ENCODE measurements at places on chromosomes 6 and 20. TPM values are rescaled to one million over a fixed set of nuclear protein-coding genes. Genes with fewer than 3 reads are reported as not detected.

GRCh38 chr6:44266347-44266746 is 996 bp upstream of the NFKBIE start:
- DNase-seq = no peak

DNA sequence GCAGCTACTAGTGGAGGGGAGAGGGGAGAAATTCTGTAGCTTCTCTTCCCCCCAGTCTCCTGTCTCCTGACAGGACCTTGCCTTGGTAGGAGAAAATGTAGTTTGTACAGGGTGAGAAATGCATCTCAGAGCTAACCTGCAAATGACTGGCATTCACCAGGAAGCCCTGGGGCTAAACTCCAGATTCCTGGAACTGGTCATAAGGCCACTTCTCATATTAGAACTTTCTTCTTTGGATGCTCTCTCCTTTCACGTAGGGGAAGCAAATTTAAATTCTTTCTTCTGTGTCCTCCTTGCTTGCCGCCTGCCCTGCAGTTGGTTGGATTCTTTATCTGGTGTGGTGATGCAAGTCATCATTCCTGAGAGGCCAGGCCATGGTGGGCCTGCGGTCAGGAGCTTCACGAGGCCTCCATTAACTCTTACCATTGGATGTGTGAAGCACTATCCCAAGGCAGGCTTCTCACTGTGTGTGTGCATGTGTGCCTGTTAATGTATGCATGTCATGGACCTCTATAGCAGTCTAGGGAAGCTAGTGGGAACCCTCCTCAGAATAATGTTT is 182.0 kb downstream of the PHF3 start:
- no peak for DNase-seq

- DNase-seq = no peak
These were observed 111.6 kb downstream of the TINAG start for GRCh38 chr6:54419885-54420284.

GRCh38 chr20:36150847-36151539 is 3.5 kb upstream of the EPB41L1 start:
- no peak for DNase-seq

Gene SMOC2
- total RNA-seq = 0.23 TPM

- no peak for DNase-seq
These were observed 231.0 kb downstream of the SOD2 start for GRCh38 chr6:159461998-159462397.

Gene USP49
- 1.8 TPM for total RNA-seq

GRCh38 chr6:170007468-170008293 is 256.3 kb downstream of the ERMARD start:
- DNase-seq = no peak

GRCh38 chr6:128421788-128422187 is 98.6 kb downstream of the PTPRK start:
- no peak for DNase-seq

DNA sequence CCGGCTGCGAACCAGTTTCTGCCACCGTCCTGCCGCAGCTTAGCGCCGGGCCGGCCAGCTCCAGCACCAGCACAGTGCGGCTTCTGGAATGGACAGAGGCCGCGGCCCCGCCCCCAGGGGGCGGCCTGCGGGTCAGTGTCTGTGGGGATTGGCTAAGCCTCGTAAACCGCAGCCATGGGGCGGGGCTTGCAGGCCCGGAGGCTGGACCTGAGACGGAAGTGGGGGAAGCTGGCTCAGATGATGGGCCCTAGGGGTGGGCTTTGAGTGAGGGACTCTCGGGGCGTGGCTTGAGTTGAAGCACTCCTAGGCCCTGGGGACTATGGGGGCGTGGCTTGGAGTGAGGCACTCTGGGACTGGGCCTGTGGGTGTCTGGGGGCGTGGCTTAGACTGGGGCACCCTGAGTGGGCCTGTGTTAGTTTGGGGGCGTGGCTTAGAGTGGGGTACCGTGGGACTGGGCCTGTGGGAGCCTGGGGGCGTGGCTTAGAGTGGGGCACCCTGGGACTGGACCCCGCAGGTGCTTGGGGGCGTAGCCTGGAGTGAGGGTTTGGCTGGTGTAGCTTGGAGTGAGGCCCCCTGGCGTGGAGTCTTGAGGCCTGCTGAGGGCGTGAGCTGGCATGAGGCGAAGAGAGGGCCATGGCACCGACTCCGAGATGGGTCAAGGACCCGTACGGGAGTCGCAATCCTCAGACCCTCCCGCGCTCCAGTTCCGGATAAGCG is 6.6 kb downstream of the L3MBTL1 start:
- peak; percentile 95 for DNase-seq

GRCh38 chr6:139161169-139161568 is 26.3 kb downstream of the HECA start:
- no peak for DNase-seq

GRCh38 chr20:50579511-50579910 is 69.3 kb downstream of the PTPN1 start:
- DNase-seq = no peak

DNA sequence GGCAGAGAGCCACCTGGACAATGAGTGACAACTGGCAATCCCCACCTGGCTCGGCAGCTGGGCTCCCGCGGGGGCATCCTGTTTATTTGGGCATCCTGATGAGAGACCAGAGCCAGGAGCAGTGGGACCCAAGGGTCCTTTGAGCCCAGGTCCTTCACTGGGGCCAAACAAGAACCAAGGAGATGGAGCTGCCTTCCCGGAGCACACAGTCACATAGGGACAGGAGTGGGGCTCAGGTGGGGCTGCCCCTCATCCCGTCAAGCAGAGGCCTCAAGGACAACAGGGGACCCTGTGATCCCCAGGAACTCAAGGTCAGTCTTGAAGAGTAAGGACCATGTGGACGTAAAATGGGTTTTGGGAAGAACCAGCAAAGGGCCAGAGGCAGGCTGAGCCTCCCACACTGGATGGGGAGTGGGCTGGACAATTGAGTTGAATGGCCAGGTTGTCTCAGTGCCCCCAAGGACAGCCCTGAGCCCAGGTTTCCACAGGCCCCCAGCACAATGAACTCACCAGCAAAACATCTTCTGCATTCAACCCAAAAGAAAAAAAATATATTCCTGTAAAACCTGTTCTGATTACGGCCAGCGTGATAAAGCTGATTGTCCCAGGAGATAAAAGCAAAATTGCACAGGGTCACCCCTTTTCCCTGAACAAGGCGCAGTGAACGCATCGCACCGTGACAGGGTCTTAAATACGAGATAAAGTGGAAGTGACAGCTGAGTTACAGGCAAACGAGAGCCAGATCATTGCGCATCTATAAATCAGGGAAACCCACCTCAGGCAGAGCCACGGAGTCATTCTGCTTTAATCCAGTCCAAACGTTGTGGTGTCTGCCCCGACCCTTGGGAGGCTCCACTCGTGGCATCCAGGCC is 86.2 kb downstream of the ANKRD60 start:
- DNase-seq = peak; percentile 14

Gene TSPO2
- 64.9 TPM for total RNA-seq

Gene PHACTR3
- total RNA-seq = 0.42 TPM

Gene PXDC1
- total RNA-seq = 86.4 TPM

- DNase-seq = no peak
These were observed 9.2 kb upstream of the PRSS16 start for GRCh38 chr6:27238010-27238983.

- DNase-seq = no peak
These were observed 104.2 kb upstream of the DST start for GRCh38 chr6:56746767-56747504.

GRCh38 chr20:20793591-20793990 is 81.1 kb upstream of the RALGAPA2 start:
- DNase-seq = no peak

Gene KCNQ5
- total RNA-seq = 1.1 TPM

GRCh38 chr20:43507150-43508080 is at the start of gene L3MBTL1:
TSS of gene L3MBTL1 (plus strand) at chr20:43507697. CDS start at chr20:43513504, 5,807 bp downstream.
- peak; percentile 57 for DNase-seq

DNA sequence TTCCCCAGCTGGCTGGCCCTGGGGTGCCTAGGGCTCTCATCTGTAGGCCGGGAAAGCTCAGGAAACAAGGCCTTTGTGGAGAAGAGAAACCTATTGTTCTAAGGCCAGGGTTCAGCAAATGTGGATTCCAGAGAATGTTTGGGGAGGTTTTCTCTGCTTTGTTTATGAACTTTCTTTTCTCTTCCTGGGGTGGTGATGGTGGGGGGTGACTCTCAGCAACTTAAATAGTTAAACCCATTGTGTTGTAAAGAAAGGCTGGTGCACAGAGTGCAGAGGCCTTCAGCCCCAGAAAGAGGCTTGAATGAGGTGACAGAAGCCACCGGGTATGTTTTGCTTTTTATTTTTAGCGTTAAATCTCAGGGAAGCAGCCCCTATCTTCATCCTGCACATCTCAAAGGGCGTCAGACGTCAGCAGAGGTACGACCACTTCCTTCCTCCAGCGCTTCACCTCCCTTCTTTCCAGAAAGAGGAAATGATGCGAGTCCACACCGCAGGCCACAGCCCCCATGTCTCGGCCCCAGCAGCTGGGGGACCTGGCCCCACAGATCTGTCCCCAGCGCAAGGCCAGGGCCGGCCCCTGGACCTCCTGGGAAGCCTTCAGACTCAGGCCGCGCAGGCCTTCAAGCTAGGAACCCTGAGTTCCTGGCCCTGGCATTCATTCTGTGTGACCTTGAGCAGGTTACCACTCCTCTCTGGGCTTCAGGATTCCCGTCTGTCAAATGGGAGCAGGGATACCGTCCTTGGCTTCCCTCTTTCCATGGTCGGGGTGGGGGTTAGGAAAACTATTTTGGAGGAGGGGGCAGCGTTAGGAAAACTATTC is 605 bp upstream of the PPP1R16B start:
- DNase-seq = no peak

DNA sequence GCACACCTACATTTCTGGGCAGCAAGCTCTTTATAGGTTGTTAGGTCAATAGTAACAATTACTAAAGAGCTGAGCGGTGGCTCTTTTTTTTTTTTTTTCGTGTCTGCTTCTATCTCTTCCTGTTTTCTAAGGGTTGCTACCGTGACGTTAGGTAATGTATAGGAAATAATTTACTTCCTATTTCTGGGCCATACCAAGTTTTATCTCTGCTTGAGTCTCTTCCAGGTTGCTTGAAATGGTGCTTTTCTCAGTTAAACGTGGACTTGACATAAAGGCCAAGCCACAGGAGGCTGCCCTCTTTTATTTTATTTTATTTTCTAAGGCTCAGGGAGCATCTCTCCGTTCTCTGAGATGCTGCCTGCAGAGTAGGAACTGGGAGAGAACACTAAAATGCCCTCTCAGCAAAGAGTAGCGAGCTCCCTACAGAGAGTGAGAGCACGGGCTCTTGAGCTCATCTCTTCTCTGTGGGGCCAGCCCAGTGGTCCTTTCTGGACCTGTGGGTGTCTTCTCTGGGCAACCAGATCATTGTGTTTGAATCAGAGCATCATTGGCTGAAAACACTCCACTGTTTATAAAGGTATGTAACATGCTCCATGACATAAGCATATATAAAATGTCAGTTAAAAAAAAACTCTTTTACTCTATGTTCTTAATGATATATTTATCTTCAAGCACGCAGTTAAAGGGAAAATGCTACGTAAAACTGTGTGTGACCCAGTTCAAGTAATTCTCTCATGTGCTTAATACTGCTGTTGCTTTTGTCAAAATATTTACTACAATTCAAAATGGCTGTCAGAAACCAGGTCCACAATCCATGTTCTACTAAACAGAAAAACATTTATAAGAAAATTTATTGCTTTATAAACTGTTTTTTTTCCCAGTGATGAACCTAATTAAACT is at the start of gene ZNF831:
ZNF831 (plus strand) TSS at position 191 of the 900 bp plus-strand sequence. CDS start 27,199 bp downstream, outside the sequence.
- DNase-seq = no peak

DNA sequence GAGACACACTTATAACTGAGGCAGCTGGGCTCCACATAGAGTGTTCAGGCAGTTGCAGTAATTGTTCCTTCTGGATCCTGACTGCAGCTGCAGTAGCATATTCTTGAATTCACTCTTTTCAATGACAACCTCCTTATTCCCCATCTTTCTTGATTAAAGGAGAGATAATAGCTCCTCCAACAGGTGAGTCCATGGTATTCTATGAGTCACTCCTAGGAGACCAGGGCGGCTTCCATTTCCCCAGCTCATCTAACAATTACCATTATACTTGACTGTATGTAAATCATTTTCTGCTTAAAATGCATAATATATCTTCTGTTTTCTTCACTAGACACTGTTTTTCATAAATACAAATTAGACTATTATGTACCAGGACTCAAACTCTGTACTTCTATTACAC is 62.4 kb downstream of the TENT5A start:
- no peak for DNase-seq

DNA sequence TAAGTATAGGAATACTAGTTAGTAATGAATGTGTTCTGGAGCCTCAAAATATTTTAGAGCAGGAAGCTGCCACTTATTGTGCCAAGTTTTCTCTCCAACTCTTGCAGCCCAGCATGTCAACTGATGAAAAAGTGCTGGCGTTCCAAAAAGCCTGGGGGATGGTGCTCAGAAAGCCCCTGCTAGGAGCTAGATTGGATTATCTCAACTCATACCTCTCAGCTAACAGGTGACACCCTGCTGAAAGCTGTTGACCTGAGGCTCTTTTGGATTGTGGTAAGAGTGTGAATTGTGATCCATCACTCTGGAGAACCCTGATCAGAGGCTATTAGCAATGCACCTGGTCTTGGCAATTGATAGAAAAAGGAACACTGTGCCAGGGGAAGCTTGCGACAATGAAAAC is 580.4 kb downstream of the EYS start:
- DNase-seq = no peak

GRCh38 chr6:168581706-168582105 is 140.7 kb downstream of the SMOC2 start:
- DNase-seq = no peak

- DNase-seq = no peak
These were observed 245.7 kb downstream of the EPM2A start for GRCh38 chr6:145489583-145489982.

Gene PRSS35
- total RNA-seq = 3.3 TPM
